Activated CD4-positive, alpha-beta T cell treated with anti-CD3 and anti-CD28 coated beads, Interleukin-10, Interleukin-2, amounts not matched to agents 100 ng/mL and 50 ng/mL, durations not matched to agents 16 hours and 8 hours (primary cell): ENCODE measurements at places on chromosomes 13 and 19.

DNA sequence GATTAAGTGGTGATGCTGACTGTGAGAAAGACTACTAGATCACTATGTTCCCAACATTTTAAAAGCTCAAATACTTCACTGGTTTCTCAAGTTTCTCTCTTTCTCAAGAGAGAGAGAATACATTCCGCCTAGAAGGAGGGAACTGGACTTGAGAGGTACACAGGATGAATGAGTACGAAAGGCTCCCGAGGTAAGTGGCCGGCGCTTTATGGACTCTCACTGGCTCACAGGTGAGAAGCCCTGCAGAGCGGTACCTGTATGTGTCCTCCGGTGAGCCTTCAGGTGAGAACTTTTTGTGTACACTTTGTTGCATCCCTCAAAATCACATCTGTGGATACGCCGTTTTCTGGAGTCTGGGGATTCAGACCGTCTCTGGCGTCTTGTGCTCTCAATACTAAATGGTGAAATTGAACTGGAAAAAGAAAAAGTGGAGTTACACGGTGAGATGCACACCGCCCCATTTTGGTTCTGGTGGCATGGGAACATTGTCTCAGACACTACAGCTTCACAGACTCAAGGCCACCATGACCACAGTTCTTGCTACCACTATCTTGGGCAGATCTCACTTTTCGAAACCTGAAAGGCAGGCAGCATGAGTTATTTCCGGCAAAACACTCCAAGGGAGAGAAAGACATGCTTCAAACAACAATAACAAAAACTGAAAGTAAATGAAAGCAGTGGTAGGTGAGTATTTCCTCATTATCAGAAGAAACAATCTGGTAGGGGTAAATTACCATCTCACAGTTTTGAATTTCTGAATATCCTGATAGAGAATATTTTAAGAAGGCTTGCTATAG lies 418.9 kb downstream of the KLF12 start:
- peak; percentile 85 for DNase-seq

- DNase-seq: no peak
Observed at GRCh38 chr13:51769455-51770127, 34.4 kb downstream of the DHRS12 start.

GRCh38 chr13:53447863-53448262 lies 419.2 kb downstream of the OLFM4 start:
- no peak for DNase-seq

DNA sequence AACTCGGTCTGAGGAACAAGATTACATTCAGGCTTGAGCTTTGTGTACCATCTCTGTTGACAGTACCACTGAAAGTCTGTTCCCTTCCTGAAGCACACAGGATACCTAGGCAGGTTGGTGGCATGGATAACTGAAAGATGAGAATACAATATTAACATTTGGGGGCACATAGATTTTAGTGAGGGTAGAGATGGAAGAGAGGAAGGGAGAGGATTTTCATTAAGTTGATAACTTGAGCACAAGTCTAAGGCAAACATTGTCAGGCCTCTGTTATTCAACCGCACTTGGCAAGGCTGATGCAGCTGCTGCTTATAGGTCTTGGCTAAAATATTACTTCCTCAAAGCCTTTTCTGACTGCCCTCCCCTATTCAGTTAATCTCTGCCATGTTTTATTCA lies 10.9 kb downstream of the MIR17HG start:
- no peak for DNase-seq

- no peak for DNase-seq
Observed at GRCh38 chr13:101398920-101399319, 17.4 kb downstream of the NALCN start.

DNA sequence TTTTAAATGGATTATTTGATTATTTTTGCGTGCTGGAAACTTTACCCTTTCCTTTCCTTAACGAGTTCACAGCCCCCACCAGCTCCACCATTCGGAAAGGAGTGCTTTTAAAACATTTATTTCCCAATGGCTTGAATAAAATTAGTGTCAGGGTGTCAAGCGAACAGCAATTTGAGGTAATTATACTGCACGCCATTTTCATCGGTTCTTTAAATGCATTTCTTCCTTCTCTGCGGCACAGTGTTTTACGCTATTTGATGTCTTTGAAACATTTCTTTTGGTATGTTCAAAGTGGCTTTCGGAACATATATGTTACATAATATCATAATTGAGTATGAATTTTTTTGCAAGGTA lies 309 bp upstream of the SLITRK1 start:
- DNase-seq: no peak

DNA sequence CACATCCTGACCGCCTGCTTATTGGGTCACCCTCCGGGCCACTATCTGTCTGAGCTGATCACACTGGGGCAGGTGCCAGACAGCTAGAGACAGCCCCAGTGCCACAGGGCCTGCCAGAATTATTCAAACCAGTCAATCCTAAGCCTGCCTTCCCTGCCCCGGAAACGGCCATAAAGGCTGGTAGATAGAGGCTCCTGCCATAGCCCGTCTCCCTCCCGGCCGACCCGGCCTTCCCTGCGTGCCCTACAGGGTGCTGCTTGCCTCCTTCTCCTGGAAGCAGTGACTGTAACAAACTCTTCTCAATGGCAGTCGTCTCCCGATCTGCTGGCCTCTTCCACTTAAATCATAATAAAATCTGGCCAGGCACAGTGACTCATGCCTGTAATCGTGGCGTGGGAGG lies 158.6 kb upstream of the SOX1 start:
- no peak for DNase-seq

- no peak for DNase-seq
Observed at GRCh38 chr19:1494115-1494815, 3.3 kb downstream of the REEP6 start.

DNA sequence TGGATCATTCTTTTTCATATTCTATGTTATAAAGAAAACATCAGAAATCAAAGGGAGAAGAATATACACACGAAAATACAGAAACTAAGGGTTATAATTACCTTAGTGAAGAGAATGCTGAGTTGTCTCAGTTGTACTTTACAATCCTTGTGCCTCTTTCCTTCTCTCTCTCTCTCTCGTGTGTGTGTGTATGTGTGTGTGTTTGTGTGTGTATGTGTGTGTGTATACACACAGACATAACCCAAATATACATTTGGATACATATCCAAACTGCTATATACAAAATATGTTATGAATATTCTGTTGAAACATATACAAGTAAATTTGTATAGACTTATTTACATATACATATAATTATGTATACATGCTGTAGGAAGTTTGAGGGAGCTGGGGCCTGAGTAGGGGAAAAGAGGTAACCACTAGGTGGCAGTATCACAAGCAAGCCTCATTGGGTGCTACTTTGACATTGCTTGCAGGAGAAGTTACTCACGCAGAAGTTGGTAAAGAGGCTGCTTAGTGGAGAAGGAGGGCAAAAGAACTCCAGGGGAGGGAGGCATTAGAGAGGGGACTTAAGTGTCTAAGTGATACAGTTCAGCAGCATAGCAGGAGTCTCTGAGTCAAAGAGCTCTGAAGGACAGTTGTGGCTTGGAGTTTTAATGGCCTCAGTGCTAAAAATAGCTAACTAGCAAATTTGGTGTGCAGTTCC lies 465.1 kb upstream of the PCDH20 start:
- DNase-seq: peak; percentile 36

- no peak for DNase-seq
Observed at GRCh38 chr19:6334490-6335285, 1.3 kb upstream of the ACER1 start.
